ENCODE measurements at places on chromosomes 3 and 15.

GRCh38 chr3:27464646-27465045 lies 19.5 kb downstream of the SLC4A7 start:
- no peak for DNase-seq

- DNase-seq: no peak
Observed at GRCh38 chr3:31959951-31960792, 20.9 kb downstream of the OSBPL10 start.

DNA sequence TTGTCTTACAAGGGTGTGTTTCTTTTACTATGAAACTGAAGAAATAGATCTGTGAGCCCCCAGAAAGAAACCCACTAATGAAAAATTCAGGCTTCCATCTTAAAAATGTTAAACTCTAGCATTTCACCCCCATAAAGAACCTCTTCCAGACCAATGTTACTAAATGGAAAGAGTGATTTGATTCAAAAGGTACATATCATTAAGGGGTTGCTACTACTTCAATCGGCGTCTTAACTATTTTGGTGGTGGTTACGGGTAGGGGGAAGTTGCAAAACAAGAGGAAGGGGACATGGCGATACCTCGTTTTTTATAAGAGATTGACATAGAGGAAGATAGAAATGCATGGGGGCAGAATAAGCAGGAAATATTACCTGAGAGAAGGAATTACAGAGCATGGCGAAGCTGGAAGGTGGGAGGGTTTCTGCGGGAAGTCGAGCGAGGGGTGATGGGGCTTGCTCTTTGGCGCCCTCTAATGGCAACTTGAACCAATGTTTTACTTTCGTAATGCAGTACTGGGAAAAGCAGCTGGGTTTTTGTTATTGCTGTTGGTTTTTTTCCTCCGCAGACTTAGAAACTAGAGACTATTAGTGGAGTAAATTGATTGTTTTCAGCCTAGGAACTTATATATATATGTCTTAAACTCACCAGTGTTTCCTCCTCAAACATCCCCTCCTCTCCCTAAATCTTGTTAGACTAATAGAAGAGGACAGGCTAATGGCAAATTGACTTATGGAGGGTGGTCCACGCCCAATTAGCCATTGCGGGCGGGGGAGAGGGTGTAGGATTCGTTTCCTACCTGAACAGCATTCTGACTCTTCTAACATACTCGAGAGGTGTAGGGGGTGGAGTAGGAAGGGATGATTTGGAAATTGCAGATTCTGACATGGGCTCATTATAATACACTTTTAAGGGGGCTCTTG lies 11.3 kb upstream of the SOX2 start:
- peak; percentile 46 for DNase-seq

DNA sequence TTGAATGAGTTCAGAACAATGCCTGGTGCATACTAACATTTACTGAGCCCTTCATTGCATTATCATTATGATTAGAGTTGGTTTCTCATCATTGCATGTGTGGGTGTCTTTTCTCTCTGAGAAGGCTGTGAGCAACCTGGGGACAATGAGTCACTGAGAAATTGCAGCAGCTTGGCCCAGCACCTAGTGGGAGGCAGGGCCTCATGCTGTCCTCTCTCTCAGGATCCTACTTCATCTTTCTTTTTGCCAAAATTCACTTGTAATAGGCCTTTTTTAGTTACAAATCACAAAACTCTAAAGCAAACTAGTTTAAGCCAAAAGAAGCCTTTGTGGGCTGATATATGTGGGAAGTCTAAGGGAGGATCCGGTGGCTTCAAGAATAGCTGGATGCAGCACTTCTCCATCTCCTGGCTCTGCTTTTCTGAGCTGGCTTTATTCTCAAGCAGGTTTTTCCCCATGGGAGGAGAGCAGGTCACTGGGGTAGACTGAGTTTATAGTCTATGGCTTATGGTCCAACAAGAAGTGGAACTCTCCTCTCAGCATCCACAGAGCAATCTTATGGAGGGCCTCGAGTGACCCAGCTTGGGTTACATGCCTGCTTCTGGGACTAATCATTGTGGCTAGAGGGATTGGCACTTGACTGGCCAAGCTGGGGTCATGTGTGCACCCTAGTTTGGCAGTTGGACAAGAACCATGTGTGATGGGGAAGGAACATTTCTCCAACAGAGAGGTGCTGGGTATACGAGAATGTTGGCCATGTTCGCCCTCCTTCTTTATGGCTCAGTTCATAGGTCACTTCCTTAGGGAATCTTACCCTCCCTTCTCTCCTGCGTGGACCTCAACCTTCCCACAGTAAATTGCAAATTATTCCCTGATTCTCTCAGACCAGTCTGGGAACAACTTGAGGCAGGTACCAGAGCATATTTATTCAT lies 8.7 kb upstream of the CAMK1 start:
- peak; percentile 67 for DNase-seq

- peak; percentile 42 for DNase-seq
Observed at GRCh38 chr3:189270248-189270832, 98.6 kb downstream of the TPRG1 start.

- DNase-seq: peak; percentile 53
Observed at GRCh38 chr3:184334470-184335158, 2.8 kb upstream of the FAM131A start.

DNA sequence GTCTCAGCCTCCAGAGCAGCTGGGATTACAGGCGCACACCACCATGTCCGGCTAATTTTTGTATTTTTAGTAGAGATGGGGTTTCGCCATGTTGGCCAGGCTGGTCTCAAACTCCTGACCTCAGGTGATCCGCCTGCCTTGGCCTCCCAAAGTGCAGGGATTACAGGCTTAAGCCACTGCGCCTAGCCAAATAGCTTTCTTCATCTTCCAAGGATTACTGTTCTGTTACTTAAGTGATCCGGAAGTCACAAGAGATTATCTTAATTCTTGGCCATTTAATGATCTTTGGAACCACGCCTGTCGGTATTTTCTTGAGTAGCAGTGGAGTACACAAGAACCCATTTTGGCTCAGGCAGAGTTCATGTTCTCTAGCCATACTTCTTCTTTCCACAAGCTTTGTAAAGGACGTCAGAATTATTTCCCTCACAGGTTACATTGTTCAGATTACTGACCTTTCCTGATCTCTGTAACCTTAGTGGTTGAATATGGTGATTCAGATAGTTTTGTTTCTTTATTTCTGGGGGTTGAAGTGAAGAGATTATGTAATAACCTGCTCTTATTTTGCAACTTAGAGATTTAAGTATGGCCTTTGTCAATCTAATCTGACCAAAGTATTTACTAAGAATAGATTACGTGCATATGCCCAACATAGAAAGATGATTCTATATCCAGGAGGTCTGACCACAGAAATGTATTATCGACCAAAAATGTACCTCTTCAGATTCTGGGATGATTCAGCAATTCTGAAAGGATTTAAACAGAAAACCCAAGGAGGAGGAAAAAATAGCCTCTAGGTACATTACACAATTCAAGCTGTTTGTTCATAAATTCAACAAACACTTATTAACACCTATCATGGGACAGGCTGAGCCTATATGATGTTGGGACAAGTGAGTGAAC lies 132.2 kb downstream of the GREM1 start:
- no peak for DNase-seq

DNA sequence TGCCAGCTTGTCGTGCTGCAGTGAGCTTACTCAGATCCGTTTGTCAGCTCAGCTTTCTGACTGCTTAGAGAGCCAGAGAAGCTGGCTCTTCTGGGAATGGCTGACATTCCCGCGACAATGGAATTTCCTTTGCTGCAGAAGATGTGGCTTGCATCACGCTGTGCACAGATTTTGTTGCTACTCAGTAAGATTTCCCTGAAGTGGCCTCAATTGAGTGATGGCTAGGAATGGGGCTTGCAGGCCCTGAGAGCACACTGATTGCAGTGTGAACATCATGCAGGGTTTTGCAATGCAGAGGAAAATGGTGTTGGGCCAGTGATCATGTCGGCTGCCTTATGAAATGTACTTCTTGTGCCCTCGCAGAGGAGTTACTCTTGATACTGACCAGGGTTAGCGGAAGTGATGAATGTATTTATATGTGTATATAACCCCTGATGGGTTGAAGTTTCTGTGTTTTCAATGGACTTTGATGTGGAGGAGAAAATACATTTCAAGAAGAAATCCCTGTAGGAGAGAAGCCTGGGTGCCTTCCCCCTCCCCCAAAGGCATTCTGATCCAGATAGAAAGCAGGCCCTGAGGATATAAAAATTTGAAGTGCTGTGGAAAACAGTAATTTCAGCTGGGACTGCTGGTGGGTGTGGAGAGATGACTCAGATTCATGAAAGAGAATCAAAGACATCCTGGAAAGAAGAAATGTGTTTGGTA lies 102.5 kb upstream of the PDZRN3 start:
- no peak for DNase-seq

GRCh38 chr3:157938154-157938779 lies 168.0 kb downstream of the SHOX2 start:
- DNase-seq: no peak

DNA sequence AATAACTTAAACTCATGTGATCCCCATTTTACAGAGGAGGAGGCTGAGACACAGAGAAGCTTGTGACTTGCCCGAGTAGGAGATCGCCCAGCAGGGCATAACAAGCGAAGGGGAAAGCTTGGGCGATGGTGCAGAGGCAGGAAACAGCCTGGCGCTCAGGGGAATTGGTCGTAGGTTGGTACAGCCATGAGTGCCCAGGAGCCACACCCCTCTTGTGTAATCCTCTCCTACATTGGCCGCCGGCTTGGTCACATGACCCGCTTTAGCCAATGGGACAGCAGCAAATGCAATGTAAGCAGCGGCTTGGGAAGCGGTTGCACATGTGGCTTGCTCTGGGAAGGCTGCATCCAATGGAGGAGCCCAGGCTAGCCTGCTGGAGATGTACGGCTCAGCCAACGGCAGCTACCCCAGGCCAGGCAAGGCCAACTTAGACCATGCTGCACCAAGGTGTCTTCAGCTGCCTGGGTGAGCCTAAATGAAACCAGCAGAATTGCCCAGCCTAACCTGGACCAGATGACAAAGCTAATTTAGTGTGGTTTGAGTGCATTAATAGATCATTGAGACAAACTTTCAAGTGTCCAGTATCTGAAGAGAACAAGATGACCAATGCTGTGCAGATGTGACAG lies 50.3 kb upstream of the SLC6A6 start:
- DNase-seq: no peak

- no peak for DNase-seq
Observed at GRCh38 chr3:19539518-19540392, 391.4 kb downstream of the KCNH8 start.

DNA sequence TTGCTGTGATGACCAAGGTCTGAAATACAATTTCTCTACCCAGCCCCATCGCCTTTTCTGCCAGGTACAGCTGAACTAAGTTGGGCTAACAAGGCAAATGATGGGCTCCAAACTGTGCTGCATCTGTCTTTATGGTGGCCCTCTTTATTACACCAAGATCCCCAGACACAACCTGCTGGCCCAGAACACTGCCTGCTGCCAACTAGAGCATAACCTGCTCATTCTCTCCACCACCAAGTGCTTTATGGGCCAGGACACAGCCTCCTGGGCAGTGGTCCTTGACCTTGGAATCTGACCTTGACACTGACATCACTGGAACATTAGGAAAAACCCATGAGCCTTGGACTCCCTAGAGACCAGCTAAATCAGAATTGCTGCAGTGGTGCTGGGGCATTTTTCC lies 3.3 kb downstream of the LINS1 start:
- no peak for DNase-seq

DNA sequence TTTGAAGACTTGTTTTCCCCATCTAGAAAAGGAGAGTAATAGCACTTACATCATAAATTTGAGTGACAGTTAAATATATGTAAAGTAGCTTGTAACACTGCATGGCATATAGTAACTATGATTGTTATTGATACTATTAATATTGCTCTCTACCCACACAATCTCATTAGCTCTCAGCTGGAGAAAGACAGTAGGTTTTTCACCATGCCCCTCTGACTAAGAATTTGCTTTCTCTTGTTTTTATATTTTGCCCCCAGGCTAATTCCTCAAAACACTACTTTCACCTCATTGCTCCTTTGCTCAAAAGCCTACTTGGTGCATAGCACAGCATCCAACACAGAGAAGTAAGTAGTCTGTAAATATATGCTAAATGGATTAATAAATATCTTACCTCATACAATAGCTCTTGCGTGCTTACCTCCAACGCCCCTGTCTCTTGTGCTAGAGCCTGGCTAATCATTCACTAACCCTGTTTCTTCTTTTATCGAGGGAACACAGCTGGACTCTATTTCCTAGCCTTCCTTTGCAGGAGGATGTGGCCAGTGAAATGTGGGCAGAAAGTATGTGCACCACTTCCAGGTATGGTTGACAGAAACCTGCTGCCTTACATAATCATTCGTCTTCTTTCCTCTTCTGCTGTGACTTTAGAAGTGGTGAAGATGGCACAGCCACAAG lies 190.0 kb downstream of the PLCH1 start:
- no peak for DNase-seq

DNA sequence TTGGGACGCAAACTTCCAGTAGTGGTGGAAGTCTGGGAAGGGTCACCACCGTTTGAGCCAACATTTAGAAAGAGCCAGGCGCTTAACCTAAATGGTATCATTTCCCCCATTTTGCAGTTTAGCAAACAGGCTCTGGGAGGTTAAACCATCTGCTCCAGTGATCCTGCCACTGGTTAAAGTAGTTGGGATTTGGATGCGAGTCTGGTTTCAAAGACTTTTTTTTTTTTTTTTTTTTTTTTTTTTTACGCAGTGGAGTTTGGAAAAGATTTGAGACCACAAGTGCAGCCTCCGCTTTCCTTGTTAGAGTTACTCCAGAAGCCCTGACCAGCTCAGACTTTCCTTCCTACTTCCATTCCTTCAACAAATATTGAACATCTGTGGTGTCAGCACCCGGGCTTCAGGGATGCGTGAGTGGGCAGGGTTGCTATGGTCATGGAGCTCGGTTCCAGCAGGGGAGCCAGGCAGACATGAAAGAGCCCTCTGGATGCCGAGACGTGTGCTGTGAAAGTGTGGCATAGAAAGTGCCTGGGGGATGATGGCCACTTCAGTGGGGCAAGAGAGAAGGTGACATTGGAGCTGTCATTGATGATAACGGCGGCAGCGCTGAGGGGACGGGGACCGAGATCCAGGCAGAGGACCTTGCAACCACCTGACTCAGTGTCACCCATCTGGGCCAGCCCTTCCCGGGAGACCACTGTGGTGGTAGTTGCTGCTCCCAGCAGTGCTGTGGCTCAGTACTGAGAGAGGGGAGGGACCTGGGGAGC lies 1.1 kb upstream of the RNU6-1 start:
- no peak for DNase-seq

GRCh38 chr15:94001255-94001801 lies 230.0 kb upstream of the MCTP2 start:
- DNase-seq: no peak

GRCh38 chr3:56989169-56989976 lies 71.1 kb upstream of the SPATA12 start:
- DNase-seq: no peak

- no peak for DNase-seq
Observed at GRCh38 chr3:69932501-69932900, 67.0 kb upstream of the SAMMSON start.

GRCh38 chr3:148756311-148756710 lies 58.6 kb downstream of the AGTR1 start:
- no peak for DNase-seq

DNA sequence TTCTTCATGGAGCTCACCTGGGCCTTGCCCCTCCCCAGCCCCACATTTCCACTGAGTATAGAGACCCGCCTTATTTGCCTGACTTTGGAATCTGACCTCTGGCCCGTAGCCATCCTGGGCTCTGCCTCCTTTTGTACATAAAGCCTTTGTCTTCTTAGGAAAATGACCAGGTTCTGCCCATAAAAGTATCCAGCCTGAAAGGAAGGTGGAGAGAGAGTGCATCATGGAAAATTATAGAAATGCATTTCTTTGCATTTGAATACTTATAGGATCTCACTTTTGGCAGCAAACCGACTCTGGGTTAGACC lies 3.6 kb upstream of the SH2D7 start:
- no peak for DNase-seq

GRCh38 chr15:63348392-63348791 lies 33.3 kb downstream of the CA12 start:
- DNase-seq: no peak

- DNase-seq: peak; percentile 36
Observed at GRCh38 chr3:123286308-123287023, 84.7 kb downstream of the SEC22A start.

Measured in stimulated activated CD4-positive, alpha-beta T cell treated with anti-CD3 and anti-CD28 coated beads, Interleukin-2, amount 100 ng/mL, for 24 hours (primary cell).